ENCODE measurements at places on chromosomes 6 and 20.

- DNase-seq, result no peak
These were observed 52.3 kb downstream of the MBOAT1 start for GRCh38 chr6:20159781-20160540.

DNA sequence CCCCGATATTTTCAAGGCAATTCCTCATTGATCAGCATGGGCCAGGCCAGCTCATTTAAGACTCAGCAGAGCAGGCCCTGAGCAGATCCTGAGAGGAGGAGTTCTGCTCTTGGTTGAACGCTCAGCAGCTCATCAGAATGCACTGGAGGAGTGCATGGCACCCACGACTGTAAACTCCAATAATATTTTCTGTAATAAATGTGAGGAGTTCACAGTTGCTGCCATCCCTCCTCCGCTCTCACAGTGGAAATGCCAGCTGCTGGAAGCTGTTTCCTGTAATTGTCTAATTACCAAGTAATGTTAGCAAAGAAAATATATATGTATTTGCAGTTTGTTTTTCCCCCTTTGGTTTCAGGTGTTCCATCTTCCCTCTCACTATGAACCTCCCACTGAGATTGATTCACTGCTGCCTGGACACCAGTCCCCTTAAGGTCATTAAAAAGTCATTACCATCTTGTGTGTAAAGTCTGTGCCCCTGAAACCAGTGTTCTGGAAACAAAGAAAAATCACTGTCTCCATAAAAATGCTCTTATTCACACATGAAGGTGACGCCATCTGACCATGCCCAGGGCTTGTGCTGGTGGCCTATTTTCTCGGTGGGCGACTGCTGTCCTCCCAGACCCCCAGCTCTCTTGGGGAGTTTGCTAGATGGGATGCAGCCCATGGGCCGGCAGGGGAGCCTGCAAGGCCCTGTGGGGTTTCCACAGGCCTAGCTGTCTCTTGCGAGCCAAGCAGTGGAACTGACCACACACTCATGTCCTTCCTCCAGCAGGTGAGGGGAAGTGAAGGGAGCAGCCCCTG is 374.2 kb downstream of the ZFAND3 start:
- no peak for DNase-seq

DNA sequence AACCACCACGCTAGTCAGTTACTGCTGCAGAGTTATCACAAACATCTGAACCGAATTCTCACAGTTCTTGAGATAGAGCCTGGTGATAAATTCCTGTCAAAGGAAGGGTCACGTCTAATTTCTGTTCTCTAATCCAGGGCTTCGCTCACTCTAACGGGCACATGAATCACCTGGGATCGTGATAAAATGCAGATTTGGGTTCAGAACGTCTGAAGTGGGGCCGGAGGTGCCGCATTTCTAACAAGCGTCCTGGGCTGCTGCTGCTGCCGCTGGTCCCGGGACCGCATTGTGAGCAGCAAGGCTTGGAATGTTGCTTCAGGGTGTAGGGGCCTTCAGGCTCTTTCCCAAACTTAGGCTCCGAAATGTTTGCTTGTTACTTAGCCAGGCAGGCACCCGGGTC is 264.1 kb downstream of the CDC5L start:
- DNase-seq, result no peak

GRCh38 chr20:51339721-51340450 is 202.6 kb downstream of the NFATC2 start:
- no peak for DNase-seq

- peak; percentile 50 for DNase-seq
These were observed at the start of gene NRSN1 for GRCh38 chr6:24125980-24126379. TSS of gene NRSN1 (plus strand) at chr6:24126215. CDS start at chr6:24134328, 8,113 bp downstream.

GRCh38 chr6:105815661-105816555 is 270.2 kb upstream of the PRDM1 start:
- peak; percentile 68 for DNase-seq

- no peak for DNase-seq
These were observed 11.2 kb upstream of the SIRPA start for GRCh38 chr20:1883986-1884385.

GRCh38 chr6:134828641-134829040 is 121.3 kb downstream of the ALDH8A1 start:
- DNase-seq, result no peak

DNA sequence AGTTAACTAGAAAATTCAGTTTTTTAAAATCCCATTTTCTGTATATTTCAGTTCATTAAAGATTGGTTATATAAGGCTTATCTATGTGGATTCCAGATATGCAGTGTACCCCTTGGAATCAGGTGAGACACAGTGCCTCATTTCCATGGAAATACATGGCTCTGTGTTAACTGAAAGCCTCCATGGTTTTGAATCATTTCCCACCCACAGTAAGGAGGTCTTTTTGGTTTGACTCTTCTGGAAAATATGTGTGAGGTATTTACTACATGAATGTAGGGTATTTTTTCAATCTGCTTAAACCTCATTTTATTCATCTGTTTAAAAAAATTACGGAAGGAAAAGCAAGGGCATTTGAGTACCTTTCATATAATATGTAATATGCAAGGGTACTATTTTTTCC is 25.5 kb downstream of the RNF144B start:
- no peak for DNase-seq

GRCh38 chr6:97668716-97669115 is 385.7 kb upstream of the MMS22L start:
- no peak for DNase-seq

GRCh38 chr6:56507517-56507916 is 135.2 kb downstream of the DST start:
- no peak for DNase-seq
